ENCODE measurements at places on chromosomes 4 and X. TPM values are rescaled to one million over a fixed set of nuclear protein-coding genes. Genes with fewer than 3 reads are reported as not detected.

LIMCH1 gene
- total RNA-seq: not detected

DNA sequence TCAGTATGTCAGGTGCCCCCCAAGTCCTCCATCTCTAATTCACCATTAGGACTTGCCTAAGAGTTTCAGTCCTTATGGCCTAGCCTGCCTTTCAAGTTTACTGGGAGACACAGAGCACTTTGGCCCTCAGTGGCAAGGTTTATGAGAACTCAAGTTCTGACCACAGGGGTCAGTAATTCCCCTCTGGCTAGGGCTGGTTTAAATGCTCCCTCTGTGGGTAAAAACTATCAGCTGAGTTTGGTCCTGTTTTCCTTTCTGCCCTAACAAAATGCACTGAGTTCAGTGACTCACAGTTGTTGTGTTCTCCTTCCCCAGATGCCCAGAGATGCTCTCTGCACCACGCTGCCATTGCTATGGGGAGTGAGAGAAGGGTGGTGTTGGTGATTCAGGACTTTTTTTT lies 163.2 kb downstream of the RELL1 start:
- no peak for DNase-seq
- H3K4me1 ChIP-seq: no peaks in the 10 kb centered on the region
- H3K27ac ChIP-seq: no peak overlapping the region
- H3K27me3 ChIP-seq: peaks cover 13% of the 10 kb centered on the region
- H3K4me3 ChIP-seq: no peak overlapping the region

RUFY3 gene
- 9.1 TPM for total RNA-seq

TEC gene
- total RNA-seq: 0.80 TPM

GRCh38 chrX:8803326-8803725 lies 2.1 kb upstream of the FAM9A start:
- no peak for DNase-seq
- H3K27me3 ChIP-seq: peaks cover 8% of the 10 kb centered on the region
- no peak overlapping the region for H3K4me3 ChIP-seq
- H3K4me1 ChIP-seq: no peaks in the 10 kb centered on the region
- H3K27ac ChIP-seq: no peak overlapping the region

DNA sequence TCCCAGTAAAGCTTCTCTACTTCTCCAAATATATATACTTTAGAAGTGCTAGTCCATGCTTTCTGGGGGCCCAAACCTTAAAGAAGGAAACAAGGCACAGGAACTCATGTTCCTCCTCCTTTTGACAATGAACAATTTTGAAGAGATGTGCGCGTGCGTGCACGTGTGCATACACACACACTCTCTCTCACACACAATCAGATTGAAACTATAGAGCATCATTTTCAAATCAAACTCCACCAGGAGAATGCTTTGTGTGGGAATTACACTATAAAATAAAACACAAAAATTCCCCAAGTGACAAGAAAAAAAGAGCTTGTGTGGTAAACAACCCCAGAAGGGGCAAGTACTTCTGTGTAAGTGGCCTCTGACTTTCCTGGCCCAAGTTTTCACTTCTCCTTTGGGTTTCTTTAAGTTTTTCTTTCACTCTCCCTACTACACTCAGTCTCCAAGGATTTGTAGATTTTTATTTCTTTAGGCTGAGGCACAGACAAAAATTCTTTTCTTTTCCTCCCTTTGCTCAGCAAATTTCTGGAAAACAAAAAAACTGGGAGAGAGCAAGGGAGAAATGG lies 46.6 kb upstream of the SHISA3 start:
- H3K36me3 ChIP-seq: no peaks in the 10 kb centered on the region
- H3K27me3 ChIP-seq: peaks cover 12% of the 10 kb centered on the region
- no peak for DNase-seq
- H3K4me3 ChIP-seq: no peak overlapping the region

- H3K27ac ChIP-seq: no peak overlapping the region
- peaks cover 15% of the 10 kb centered on the region for H3K27me3 ChIP-seq
- DNase-seq: no peak
- H3K4me1 ChIP-seq: no peaks in the 10 kb centered on the region
Measured at GRCh38 chr4:183988874-183989273, 83.8 kb downstream of the STOX2 start.

- H3K4me1 ChIP-seq: peaks cover 3% of the 10 kb centered on the region
- H3K36me3 ChIP-seq: no peaks in the 10 kb centered on the region
- no peaks in the 10 kb centered on the region for H3K27me3 ChIP-seq
- DNase-seq: no peak
- H3K4me3 ChIP-seq: no peak overlapping the region
Measured at GRCh38 chr4:72107456-72107855, 75.7 kb downstream of the NPFFR2 start.

GRCh38 chr4:29900336-29900735 lies 819.8 kb upstream of the PCDH7 start:
- no peak overlapping the region for H3K27ac ChIP-seq
- H3K4me3 ChIP-seq: no peak overlapping the region

GRCh38 chr4:180665994-180666824 lies 1577.0 kb upstream of the TENM3 start:
- H3K27ac ChIP-seq: no peak overlapping the region
- H3K27me3 ChIP-seq: no peaks in the 10 kb centered on the region
- no peak for DNase-seq

DNA sequence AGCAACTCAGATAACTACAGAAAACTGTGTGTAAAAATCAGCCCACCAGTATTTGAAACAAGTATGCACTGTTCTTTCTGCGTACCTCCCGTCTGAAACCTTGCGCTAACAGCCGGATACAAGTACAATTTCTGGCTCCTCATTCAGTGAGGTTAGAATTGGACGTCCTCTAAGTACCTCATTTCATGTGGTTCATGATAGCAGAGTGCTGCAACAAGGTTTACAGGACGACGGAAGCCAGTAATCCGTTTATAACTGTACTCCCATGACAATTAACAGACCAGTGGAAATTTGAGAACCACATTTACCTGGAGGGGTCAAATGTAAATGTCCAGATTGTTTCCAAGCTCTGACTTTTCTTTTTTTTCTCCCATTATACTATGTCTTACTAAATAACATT lies 52.9 kb upstream of the TENM3 start:
- no peak for DNase-seq
- no peaks in the 10 kb centered on the region for H3K36me3 ChIP-seq
- no peaks in the 10 kb centered on the region for H3K27me3 ChIP-seq
- H3K27ac ChIP-seq: no peak overlapping the region
- H3K4me3 ChIP-seq: no peak overlapping the region

SPARCL1 gene
- not detected for total RNA-seq

Data from activated CD4-positive, alpha-beta memory T cell treated with anti-CD3 and anti-CD28 coated beads, Interleukin-2, amount 10 ng/mL, durations not matched to agents 7 days and 5 days (primary cell).